ENCODE measurements at places on chromosomes 2 and 18. TPM values are rescaled to one million over a fixed set of nuclear protein-coding genes. Genes with fewer than 3 reads are reported as not detected.

UGT1A8 gene
- not detected for total RNA-seq

CD302 gene
- total RNA-seq: 74.9 TPM

FHL2 gene
- 44.7 TPM for total RNA-seq

FAM110C gene
- 23.8 TPM for total RNA-seq

PDE1A gene
- 72.3 TPM for total RNA-seq

ARHGEF33 gene
- total RNA-seq: 1.5 TPM

RASGRP3 gene
- total RNA-seq: 46.9 TPM

LRRC30 gene
- total RNA-seq: not detected
